Gastroesophageal sphincter (tissue), 4 donors: ENCODE measurements at places on chromosomes 6 and 20. TPM values are rescaled to one million over a fixed set of nuclear protein-coding genes. Genes with fewer than 3 reads are reported as not detected.

- no peak for ATAC-seq
Measured at GRCh38 chr6:91094806-91095475, 508.1 kb upstream of the MAP3K7 start.

The CALHM5 gene
- total RNA-seq, result 6.0 TPM

DNA sequence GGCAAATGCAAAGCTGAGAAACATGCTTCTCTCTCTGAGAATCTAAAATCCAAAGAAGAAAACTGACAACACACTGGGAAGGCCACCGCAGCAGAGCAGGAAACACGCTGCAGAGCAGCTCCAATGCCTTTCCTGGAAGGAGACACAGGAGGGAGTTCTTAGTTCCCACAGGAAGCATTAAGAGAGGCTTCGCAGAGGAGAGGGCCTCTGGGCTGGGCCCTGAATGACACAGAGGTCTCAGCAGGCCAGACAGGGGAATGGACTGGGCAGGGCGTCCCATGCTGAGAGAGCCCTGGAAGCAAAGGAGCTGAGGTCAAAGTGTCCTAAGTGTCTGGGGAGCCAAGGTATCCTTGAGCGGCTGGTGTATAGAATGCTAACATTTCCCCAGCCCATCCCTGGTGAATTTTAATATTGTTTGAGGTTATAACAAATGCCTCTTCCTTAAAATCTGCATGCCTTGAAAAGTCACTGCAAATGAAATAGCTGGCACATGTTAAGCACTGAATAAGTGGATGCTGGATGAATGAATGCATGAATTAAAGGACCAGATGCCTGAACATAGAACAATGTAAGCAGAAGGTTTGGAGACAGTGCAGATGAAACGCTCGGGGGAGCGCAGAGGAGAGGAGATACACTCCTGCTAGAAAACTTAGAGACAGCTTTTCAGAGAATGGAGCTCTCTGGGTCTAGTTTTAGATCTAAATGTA is 110.0 kb upstream of the SYNDIG1 start:
- ATAC-seq, result no peak

DNA sequence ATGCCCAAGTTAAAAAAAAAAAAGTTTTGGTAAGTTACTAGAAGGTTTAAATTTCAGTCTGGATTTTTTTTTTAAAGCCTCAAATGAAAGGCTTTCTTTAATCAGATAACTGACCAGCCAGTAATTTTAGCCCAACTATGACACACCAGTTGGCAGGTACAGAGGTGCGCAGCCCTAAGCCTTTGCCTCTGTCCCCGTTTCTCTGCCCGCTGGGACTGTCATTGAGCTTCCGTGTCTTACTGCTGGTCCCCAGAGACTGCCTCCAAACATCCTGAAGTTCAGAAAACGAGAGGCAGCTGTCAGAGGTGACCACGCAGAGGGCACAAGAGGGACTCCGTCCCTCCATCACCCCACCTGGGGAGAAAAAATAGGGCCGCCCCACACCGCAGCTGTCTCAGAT is 118.2 kb downstream of the RPS12 start:
- no peak for ATAC-seq

The TSHZ2 gene
- 10.6 TPM for total RNA-seq

DNA sequence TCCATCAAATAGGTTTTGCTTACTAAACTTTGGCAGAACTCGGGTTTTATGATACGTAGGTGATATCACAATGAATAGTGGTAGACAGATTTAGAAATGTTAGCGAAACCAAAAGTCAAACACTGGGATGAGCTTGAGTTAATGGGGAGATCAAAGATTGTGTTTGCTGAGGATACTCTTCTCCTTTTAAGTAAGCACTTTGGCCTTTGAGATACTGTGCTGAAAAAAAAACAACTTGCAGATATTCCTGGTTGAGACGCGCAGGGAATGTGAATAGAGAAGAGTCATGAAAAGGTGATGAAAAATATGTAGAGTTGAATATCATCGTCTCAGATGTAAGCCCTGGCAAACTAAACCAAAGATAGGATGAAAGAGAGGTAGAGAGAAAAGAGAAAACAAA is 48.3 kb downstream of the TRMT11 start:
- no peak for ATAC-seq

The ZNF391 gene
- total RNA-seq, result 15.9 TPM

The SLC17A1 gene
- total RNA-seq, result not detected

- ATAC-seq, result no peak
Measured at GRCh38 chr20:55283889-55284288, 721.4 kb downstream of the CBLN4 start.

- ATAC-seq, result peak; percentile 68
Measured at GRCh38 chr6:26311385-26312095, 53.5 kb upstream of the BTN3A2 start.

The BIRC7 gene
- total RNA-seq, result not detected

GRCh38 chr6:71498638-71499037 is 210.0 kb downstream of the OGFRL1 start:
- ATAC-seq, result no peak

- no peak for ATAC-seq
Measured at GRCh38 chr6:161498359-161498758, 224.5 kb upstream of the AGPAT4 start.

DNA sequence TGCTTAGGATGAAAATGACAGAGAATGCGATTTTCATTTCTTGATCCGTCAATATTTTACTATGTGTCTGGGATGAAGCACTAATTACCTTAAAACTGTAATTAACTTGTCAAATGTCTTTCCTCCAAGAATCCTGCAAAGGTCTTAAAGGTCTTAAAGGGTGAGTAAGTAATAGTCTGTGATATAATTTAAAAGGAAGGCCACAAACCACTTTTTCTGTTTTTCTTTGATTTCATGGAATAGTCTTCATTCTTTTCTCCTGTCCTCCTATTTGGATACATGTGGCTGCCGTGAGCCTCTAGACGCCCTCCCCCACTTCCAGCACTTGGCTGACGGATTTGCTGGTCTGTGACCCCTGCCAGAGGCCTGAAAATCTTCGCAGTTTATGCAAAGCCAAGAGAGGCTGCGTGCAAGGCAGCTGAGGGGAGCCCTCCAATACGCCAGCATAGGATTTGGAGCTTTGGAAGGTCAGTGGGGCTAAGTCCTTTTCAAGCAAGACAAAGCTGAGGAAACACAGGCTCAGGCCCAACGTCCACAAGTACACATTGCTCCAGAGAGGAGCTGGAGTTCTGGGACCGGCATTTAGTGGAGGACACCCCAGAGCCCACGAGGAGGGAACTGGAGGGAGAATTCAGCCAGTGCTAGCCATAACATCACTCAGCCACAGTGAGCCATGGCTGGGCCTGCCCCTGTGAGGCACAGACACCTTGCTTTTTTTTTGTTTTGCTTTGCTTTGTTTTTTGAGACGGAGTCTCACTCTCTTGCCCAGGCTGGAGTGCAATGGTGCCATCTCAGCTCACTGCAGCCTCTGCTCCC is 382.6 kb downstream of the SMOC2 start:
- ATAC-seq, result no peak

DNA sequence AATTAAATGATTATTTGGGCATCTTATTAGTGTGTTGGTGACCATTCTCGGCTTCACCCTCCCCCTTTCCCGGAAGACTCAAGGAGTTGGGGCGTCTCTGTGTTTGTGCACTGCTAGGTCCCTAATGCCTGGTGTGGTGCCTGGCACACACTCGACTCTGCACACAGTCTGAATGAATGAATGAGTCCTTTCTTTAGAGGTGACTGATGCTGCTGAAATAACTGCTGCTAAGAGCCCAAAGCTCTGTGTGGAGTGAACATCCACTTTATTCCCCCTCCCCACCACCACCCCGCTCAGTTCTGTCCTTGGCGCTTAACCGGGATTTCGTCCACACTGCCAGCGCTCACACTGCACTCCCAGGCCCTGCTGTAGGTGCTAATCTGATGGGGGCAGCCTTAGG is 1.2 kb upstream of the PHACTR3 start:
- ATAC-seq, result no peak

GRCh38 chr6:140586426-140587061 is 1212.1 kb upstream of the CITED2 start:
- peak; percentile 36 for ATAC-seq

DNA sequence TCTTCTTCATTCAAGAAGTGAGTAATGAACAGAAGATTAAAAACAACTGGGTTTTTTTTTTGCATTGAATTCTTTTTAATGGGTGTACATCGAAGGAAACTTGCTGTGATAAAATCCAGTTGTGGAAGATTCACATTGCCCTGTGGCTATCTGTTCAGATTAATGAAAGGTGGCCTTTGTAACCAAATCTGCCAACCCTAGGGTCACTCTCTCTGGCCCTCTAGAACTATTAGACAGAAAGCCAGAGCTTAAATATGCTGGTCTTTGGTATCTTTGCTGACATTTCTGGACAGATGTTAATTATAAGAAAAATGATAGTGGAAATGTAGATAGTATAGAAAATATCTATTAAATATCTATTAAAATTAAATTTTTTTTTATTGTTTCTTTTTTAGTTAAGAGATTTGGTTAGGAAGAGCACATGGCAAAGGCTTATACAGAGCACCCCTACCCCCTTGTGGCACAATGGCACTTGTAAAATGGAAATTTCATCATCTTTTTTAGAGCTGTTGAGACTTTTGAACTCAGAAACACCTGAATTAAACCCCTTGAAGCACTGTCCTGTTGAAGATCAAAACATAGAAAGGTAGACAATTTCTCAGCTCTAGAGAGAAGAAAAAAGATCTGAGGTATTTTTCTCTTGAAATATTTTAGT is 572.5 kb downstream of the PKHD1 start:
- ATAC-seq, result no peak

The LIME1 gene
- 7.1 TPM for total RNA-seq

DNA sequence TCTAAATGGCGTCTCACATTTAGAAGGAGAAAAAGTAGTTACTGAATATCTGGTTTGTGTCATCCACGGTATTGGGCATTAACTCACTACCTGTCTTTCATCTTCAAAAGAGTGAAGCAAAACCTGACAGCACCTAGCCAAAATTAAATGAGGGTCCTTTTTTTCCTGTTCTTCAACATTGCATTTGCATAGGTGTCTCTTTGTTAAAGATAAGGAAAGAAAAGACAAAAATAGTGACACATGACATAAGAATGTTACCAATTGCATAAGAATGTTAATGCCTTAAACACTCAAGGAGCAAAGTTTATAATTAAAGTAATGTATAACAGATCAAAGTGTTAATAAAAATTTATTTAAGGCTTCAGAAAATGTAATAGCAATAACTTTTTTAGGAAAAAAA is 61.4 kb upstream of the MANEA start:
- ATAC-seq, result no peak

The MAS1 gene
- total RNA-seq, result not detected

DNA sequence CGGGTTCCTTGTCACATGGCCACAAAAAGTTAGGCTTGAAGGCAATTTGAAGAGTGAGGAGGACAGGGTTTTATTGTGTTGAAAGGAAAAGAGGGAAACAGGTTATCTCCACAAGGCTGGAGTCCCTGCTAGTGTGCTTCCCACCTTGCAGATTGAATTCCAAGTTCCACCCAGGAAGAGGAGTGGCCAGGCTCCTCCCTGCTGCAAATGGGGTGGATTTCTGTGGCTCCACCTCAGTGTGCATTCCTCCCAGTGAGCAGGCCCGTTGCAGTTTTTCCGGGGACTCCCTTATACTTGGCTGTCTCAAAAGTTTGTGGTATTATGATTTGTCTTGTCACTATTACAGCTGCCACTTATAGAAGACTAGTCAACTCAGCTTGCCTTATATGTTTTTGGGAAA is 281.8 kb upstream of the PLCB4 start:
- no peak for ATAC-seq

The RBBP8NL gene
- 0.20 TPM for total RNA-seq

DNA sequence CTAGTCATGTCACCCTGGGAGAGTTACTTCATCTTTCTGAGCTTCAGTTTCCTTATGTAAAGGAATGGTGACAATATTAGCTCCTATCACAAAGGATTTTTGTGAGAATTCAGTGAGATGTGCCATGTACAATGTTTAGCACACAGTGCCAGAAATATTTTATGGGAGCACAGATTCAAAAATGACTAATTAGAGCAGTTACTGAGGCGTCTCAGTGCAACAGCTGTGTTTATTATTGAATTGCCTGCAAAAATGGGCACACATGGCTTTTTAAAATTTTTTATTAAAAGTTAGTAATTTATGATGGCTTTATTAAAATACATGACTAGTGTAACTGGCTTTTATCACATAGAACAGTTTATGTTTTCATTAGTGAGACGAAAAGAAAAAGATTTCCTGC is 134.3 kb upstream of the AHI1 start:
- no peak for ATAC-seq

GRCh38 chr6:37088897-37089296 is 81.1 kb upstream of the PIM1 start:
- ATAC-seq, result no peak

DNA sequence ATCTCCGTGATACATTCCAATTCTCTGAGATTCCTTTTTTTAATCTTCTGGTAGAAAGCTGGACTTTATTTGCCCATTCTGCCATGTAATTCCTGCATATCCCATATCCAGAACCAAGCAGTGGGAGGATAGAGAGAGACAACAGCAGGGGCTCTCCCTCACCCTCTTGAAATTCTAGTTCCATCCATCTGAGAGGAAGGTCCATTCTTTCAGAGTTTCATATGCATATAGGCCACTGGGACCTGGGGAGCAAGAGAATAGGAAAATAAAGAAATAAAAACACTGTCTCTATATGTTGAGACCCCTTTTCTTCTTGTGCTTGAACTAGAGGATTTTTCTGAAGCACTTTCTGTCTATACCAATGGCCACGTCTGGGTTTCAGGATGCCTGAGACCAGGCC is 147.9 kb upstream of the STMND1 start:
- no peak for ATAC-seq

The SLC32A1 gene
- not detected for total RNA-seq

The LTB gene
- total RNA-seq, result 0.57 TPM

The OTOR gene
- total RNA-seq, result not detected

- ATAC-seq, result no peak
Measured at GRCh38 chr20:63539092-63539430, 1.9 kb upstream of the PTK6 start.
